Left kidney (tissue), 8 donors: ENCODE measurements at places on chromosomes 1 and 21.

DNA sequence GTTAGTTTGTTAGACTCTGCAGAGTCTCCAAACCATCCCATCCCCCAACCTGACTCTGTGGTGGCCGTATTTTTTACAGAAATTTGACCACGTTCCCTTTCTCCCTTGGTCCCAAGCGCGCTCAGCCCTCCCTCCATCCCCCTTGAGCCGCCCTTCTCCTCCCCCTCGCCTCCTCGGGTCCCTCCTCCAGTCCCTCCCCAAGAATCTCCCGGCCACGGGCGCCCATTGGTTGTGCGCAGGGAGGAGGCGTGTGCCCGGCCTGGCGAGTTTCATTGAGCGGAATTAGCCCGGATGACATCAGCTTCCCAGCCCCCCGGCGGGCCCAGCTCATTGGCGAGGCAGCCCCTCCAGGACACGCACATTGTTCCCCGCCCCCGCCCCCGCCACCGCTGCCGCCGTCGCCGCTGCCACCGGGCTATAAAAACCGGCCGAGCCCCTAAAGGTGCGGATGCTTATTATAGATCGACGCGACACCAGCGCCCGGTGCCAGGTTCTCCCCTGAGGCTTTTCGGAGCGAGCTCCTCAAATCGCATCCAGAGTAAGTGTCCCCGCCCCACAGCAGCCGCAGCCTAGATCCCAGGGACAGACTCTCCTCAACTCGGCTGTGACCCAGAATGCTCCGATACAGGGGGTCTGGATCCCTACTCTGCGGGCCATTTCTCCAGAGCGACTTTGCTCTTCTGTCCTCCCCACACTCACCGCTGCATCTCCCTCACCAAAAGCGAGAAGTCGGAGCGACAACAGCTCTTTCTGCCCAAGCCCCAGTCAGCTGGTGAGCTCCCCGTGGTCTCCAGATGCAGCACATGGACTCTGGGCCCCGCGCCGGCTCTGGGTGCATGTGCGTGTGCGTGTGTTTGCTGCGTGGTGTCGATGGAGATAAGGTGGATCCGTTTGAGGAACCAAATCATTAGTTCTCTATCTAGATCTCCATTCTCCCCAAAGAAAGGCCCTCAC lies at the start of gene OLIG2:
Gene OLIG2, plus strand, starts transcription at position 447 of the 954 bp plus-strand sequence. CDS start 928 bp downstream, outside the sequence.
- DNase-seq, result no peak

GRCh38 chr1:219143735-219144134 lies 29.9 kb upstream of the LYPLAL1 start:
- no peak for DNase-seq

DNA sequence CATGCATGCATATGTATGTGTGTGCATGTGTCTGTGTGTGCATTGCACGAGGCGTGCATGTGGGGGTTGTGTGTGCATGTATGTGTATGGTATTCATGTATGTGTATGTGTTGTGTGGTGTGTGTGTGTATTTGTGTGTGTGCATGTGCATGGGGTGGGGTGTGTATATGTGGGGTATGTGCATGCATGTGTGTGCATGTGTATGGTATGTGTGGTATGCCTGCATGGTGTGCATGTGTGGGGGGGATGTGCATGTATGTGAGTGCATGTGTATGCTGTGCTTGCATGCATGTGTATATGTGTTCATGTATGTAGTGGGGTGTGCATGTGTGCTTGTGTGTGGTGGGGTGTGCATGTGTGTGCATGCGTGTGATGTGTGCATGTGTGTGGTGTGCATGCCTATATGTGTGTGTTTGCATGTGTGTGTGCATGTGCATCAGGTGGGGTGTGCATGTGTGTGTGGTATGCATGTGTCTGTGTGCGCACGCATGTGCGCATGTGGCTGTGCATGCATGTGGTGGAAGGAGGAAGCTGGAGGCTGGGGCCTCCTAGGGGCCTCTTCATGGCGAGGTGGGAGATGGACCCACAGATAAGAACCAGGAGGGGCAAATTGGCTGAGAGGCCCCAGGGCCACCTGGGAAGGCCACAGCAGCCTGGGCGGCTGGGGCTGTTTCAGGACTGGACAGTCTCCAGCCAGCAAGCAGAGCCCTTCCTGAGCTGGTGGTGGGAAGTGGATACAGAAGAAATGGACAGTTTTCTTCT lies 35.9 kb upstream of the ARF1 start:
- DNase-seq, result no peak

GRCh38 chr1:87918398-87918797 lies 589.7 kb downstream of the LMO4 start:
- no peak for DNase-seq

- DNase-seq, result peak; percentile 2
These were observed 429.8 kb upstream of the C1orf87 start for GRCh38 chr1:60503266-60503925.

- DNase-seq, result no peak
These were observed 3.7 kb upstream of the TMEM39B start for GRCh38 chr1:32068957-32069588.
